ENCODE measurements at places on chromosomes 2 and 18.

- DNase-seq: no peak
Measured at GRCh38 chr2:68607837-68608236, 35.5 kb upstream of the PROKR1 start.

- DNase-seq: no peak
Measured at GRCh38 chr18:79385708-79386341, 9.9 kb upstream of the NFATC1 start.

GRCh38 chr2:15073664-15074063 is 441.1 kb downstream of the LRATD1 start:
- DNase-seq: no peak

- no peak for DNase-seq
Measured at GRCh38 chr2:20330192-20330591, 20.5 kb downstream of the PUM2 start.

GRCh38 chr2:182924306-182924705 is 57.9 kb upstream of the FRZB start:
- peak; percentile 21 for DNase-seq

DNA sequence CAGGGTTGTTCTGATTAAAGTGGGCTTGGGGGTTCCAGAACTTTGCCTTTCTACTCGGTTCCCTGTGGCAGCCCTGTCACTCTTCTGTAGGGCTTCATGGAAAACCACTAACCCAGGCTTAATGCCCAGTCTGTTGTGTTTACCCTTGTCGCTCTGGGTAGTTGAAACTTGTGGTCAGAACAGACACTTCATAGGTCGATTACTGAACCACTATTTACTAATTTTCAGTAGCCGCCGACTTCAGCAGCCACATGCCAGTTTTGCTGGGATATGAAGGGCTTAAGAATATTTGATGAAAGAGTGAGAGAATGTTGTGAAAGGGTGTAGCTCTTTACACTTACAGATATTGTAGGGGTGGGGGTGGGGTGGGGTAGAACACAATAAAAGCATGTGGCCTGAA is 362.3 kb downstream of the RND3 start:
- DNase-seq: no peak

Data from astrocyte of the spinal cord (primary cell).